ENCODE measurements at places on chromosomes 6 and 20.
A peak's percentile ranks its signal among the peaks of the same experiment; 100 is the strongest.

- no peak for DNase-seq
Measured at GRCh38 chr6:9553002-9553401, 861.9 kb downstream of the TFAP2A start.

GRCh38 chr6:26401389-26401986 lies 587 bp upstream of the BTN3A1 start:
- no peak for DNase-seq

- DNase-seq, result no peak
Measured at GRCh38 chr6:47126647-47127391, 84.7 kb upstream of the ADGRF1 start.

DNA sequence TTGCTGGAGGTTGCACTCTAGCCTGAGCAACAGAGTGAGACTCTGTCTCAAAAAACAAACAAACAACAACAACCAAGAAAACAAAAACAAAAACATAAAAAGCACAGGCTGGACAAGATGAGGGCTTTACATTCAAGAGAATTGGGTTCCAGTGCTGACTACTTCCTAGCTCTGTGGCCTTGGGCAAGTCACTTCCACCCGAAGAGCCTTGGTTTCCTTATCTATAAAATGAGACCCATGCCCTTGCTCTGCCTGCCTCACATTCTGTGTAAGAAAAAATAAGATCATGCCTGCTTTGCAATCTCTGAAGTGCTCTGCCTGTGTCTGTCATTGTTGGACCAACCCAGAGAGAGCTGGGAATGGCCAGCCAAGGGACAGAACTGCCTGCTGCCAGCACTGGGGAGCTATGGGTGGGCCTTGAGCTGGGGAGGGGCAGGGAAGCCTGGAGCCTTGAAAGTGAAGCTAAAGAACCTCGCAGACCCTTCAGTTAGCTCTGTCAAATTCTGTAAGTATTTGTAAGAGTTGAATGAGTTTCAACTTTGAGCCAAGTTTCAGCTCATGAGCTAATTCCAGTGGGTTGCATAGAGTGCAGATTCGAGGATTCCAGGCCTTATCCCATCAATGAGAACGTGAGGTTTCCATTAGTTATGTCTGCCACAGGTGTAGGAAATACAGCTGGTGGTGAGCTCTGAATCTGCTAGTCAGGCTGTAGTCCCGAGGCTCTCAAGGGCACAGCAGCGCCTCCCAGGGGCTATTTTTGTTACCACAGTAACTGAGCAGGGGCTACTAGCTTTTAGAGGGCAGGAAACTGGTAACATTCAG lies 93.2 kb downstream of the DLGAP4 start:
- peak; percentile 53 for DNase-seq

GRCh38 chr20:10271494-10272219 lies 53.0 kb downstream of the SNAP25 start:
- no peak for DNase-seq

- DNase-seq, result no peak
Measured at GRCh38 chr20:35277127-35277526, 795 bp downstream of the MMP24OS start.

- DNase-seq, result no peak
Measured at GRCh38 chr20:62530643-62531032, 54.8 kb upstream of the GATA5 start.

- DNase-seq, result no peak
Measured at GRCh38 chr6:115947966-115948541, 112.6 kb downstream of the FRK start.

DNA sequence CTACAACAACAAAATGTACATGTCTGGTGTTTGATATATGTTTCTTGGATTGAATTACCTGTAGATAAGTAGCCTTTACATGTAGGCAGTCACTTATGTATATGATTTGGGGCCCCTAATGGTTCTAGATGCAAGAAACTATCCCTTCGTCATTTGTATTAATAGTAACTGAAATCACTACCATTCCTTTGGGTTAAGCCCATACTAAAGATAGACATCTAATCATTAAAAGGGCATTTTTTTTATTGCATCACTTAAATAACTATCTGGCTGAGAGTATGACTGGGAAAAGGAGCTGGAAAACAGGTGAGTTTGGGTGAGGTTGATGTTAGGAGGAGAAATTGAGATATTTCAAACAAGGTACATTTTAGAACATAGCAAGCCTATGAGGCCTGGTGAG lies 213.5 kb upstream of the PLN start:
- no peak for DNase-seq

DNA sequence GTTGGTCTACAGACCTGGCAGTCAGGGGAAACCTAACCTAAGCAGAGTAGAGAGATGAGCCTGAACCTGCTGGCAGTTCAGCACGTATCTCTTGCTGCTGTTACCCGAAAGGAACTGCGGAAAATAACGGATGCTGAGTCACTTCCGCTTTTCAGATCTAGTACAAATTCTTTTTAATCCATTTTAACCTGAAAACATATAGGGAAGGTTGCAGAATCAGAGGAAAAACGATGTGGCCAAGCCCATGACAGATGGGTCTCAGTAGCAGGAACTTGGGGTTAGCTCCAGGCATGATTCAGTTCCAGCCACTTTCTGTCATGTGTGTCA lies 351.9 kb upstream of the PRND start:
- DNase-seq, result no peak

DNA sequence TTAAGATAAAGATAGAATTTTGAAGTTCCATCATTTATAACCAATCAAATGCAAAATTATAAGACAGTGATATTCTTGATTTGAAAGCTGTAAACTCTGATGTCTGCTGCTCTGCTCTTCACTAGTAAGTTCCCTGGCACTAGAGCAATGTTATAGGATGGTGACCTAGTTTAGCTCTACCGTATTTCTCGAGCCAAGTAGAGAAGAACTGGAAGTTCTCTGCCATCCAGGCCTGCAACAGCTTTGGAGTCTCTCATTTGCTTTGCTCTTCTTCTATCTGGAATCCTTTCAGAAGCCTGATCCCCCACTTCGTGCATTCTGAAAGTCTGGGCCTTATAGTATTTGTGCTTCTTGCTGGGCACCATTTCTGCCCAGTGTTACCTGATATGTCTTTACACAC lies 100.3 kb downstream of the PLCB1 start:
- no peak for DNase-seq

GRCh38 chr20:32231847-32232246 lies 24.2 kb downstream of the POFUT1 start:
- DNase-seq, result no peak

DNA sequence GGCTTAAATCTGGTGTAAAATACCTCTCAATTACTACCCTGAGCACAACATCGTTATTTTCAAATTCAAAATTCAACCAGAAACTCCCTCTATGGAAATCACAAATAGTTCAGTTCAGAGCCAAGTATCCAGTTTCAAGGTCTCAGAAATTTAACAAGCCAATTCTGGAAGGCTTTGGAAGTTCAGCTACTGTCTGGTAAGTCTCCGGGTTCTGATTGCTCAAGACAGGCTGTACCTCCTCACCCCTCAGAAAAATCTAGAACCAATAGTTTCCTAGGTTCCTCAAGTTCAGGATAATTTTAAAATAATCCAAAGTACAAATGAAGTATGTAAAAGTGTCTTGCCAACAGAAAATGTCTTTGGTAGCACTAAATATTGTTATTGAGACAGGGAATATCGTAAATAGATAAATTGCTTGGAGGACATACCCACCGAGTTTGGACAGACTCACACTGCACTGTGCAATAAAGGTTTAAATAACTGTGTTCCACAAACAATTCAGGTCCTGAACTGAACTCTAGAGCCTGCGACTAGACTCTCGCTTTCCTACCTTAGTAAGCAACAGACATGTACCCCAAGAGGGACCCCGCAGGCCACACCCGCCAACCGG lies 729 bp downstream of the ATG5 start:
- peak; percentile 16 for DNase-seq

- no peak for DNase-seq
Measured at GRCh38 chr6:23797041-23797440, 329.0 kb upstream of the NRSN1 start.

DNA sequence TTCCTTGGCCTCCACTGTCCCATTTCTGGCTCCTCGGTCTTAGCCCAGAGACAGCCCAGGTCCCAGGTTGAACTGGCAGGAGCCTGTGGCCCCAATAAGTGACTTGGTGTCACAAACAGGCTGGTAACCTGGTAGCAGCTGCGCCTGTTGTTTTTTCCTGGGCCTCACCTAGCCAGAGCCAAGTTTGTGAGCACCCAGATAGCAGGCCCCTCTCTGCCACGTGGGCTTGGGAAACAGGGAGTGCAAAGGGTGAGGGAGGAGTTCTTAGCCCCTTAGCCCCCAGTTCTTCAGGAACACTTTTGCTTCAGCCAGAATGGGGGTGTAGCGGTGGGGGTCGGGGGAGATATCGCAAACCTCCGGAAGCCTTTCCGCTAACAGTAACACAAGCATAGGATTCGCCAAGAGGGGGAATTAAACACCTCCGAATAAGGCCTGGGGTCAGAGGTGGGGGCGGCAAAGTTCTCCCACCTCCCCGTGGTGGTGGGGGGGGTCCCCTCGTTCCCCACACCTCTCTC lies 760 bp downstream of the C6orf132 start:
- peak; percentile 20 for DNase-seq

- no peak for DNase-seq
Measured at GRCh38 chr6:99270826-99271225, 78.6 kb downstream of the FAXC start.

GRCh38 chr6:148509800-148510581 lies 167.4 kb downstream of the SASH1 start:
- no peak for DNase-seq

- peak; percentile 39 for DNase-seq
Measured at GRCh38 chr6:100573166-100573565, 108.4 kb upstream of the SIM1 start.

DNA sequence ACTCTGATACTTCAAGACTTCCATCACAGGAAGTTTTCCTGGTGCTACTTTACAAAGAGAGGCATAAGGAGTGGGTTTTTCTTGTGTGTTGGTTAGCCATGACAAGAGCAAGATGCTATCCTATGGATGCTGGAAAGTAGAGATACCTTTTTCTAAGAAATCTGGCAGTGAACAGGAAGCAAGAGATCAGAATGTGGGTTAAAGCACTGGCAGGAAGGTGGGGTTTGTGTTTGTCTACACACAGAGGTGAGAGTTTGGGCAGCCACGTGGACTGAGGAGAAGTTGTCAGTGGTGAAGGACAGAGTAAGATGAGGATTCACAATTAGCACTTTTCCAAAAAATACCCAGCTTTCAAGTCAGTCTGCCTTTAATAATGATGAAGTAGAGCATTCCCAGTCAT lies 17.9 kb downstream of the SLC2A12 start:
- DNase-seq, result no peak

DNA sequence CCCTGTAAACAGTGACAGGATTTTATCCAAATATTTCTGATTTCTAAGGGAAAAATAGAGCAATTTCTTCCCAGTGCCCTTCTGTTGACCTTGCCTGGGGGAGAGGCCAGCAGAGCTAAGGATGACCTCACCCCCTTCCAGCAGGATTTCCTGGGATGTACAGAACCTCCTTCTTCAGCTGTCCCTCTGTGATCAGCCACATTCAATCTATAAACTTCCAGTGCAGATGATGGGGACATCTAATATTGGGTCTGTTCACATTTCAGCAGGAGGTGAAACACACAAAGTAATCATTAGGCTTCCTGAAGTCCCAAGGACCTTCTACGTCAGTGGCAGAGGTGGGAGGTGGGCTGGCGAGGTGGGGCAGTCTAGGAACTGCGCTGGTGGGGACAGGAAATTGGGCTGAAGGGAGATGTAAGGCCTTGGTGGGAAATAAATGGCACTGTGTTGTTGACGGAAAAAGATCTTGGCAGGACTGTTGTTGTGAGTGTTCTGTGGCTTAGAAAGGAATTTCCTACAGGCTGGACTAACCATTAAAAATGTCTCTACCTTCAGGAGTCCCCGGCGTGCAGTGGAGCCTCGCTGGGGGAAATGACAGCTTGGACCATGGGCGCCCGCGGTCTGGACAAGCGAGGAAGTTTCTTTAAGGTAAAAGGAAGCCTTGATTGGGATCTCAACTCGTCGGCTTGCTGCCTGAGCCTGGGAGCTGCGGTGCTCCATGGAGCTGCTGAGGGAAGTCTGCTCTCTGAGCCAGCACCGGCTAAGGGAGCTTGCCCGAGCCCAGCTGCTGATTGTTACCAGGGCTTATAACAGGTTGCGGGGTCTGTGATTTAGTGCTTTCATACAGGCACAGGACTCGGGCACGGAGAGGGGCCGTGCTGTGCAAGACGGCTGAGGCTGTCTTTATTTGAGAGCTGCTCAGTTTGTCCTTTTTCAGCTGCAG lies 127.9 kb upstream of the NAA20 start:
- DNase-seq, result no peak

GRCh38 chr6:38982470-38982869 lies 66.1 kb upstream of the GLP1R start:
- no peak for DNase-seq

DNA sequence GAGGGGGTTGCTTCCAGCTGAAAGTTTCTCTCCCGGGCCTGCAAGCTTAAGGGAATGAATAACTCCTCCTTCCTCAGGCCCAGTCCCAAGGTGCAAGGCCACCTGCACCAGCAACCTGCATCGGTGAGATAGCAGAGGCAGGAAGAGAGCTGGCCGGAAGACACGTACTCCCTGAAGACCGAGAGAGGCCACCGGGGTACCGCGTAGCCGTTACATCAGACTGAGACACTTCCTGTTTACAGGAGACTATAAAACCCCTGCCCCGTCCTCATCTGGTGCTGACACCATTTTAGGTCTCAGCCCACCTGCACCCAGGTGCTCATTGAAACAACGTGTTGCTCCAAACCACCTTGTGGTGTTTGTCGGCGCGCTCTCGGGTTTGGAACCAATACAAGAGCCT lies 60.5 kb upstream of the PRND start:
- DNase-seq, result no peak

DNA sequence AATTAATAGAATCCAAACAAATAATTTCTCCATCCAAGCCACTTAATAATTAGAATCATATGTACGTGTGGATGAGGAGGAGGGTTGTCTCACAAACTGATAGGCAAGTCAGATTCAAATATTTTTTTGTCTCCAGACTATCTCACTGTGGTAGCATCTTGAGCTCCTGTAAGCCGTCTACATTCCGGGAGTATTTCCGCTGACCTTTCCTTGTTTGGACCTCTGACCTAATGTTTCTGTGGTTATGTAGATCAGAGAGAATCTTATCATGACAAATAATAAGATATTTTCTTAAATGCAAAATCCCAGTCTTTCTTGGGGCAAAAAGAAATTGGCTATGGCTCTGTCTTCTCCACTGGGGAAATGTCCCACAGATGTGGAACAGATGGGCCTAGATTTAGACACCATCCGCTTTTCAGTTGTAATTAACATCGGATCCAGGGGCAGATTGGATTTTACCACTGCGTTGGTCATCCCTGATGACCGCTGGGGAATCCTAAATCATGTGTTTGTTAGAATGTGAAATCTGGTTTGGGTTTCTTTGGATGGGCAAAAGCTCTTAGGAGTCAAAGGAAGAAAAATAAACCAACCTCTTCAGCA lies 197.1 kb upstream of the RIN2 start:
- no peak for DNase-seq

- DNase-seq, result no peak
Measured at GRCh38 chr20:41169791-41170351, 32.5 kb downstream of the PLCG1 start.

DNA sequence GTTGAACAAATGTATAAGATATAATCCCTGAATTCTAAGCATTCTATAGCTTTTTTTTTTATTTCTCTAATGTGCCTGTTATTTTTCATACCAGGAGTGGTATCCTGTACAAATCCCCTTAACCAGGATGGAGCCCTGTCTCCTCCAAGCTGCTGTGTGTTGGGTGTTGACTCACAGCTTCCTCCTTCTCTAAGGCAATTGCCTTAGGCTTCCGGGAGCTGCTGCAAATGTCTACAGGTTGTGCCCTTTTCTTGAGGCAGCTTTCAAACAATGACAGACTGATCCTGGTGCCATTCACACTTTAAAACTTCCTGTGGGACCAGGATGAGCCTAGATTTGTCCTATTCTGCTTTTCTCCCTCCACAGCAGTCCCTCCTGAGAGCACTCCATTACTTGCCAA lies 173.2 kb downstream of the BTBD3 start:
- no peak for DNase-seq

GRCh38 chr6:139422105-139423036 lies 47.9 kb upstream of the CITED2 start:
- DNase-seq, result no peak
